ENCODE measurements at places on chromosomes 5 and 9. TPM values are rescaled to one million over a fixed set of nuclear protein-coding genes. Genes with fewer than 3 reads are reported as not detected.

Gene CDH12
- not detected for total RNA-seq

Gene DMRT1
- not detected for total RNA-seq

Gene PCDHGC4
- total RNA-seq, result 1.1 TPM

Gene ITK
- total RNA-seq, result 0.40 TPM

Gene RORB
- 0.08 TPM for total RNA-seq

Gene ANKRD33B
- total RNA-seq, result 0.68 TPM

GRCh38 chr9:2459756-2460155 lies 161.8 kb upstream of the VLDLR start:
- no peak for ATAC-seq

- no peak for ATAC-seq
Measured at GRCh38 chr9:6855860-6856259, 98.1 kb downstream of the KDM4C start.

GRCh38 chr5:14270209-14270702 lies 127.1 kb downstream of the TRIO start:
- ATAC-seq, result peak; percentile 60

GRCh38 chr5:167639273-167639672 lies 652.2 kb upstream of the WWC1 start:
- ATAC-seq, result no peak

DNA sequence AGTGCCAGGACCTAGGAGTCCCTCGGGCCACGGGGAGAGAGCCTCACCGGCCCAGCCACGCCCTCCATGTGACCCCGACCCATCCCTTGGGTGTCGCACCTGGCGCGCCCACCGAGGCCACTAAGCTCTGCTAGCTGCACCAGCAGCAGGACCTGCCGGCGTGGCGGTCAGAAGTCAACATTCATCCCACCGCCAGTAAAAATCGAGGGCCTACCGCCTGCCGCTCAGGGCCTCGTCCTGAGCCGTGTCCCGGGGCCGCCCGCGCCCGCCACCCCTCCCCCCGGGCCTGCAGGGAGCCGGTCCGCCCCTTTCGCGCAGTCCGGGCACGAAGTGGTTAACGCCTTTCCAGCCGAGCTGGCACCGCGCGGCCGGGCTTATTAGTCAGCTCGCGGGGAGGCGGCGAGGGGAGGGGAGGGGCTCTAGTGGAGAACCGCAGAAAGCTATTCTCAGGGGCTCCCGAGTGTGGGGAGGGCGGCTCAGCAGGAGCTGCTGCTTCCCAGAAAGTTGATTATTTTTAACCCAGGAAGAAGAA lies 124.4 kb downstream of the C9orf50 start:
- peak; percentile 74 for ATAC-seq

DNA sequence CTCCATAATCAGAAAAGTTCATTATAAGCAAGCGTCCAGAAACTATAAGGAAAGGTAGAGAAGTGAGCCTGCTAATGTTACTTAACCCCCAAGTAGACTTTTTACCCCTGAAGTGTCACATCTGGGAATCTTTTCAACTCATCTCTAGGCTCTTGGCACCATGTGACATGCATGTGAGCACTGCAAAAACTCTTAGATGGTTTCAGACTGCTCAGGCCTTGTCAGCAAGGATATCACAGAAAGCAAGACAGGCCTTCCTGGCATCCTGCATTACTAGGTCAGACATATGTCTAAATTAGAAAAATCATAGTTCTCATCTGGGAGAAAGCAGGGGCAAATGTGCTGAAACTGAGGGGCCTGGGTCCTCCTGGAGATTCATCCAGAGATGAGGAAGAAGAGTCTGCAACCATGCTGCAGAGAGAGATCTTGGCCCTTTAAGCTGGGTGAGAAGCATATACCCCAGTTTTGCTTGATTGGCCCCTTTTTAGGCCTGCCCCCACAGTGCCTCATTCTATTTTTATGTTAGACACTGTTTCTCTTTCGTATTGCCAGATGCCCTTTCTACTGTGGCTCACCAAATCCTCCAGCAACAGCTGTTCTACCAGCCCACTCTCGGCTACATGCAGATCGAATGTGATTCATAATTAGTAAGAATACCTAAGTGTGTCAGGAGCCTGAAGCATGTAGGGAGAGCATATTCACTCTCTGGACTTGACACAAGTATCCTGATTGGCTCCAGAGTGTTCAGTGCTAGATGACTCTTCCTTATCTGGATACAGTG lies 19.0 kb downstream of the TMEM8B start:
- peak; percentile 77 for ATAC-seq

GRCh38 chr5:14143841-14144585 lies 871 bp downstream of the TRIO start:
- peak; percentile 2 for ATAC-seq

- ATAC-seq, result no peak
Measured at GRCh38 chr9:3027210-3027609, 183.3 kb upstream of the PUM3 start.

DNA sequence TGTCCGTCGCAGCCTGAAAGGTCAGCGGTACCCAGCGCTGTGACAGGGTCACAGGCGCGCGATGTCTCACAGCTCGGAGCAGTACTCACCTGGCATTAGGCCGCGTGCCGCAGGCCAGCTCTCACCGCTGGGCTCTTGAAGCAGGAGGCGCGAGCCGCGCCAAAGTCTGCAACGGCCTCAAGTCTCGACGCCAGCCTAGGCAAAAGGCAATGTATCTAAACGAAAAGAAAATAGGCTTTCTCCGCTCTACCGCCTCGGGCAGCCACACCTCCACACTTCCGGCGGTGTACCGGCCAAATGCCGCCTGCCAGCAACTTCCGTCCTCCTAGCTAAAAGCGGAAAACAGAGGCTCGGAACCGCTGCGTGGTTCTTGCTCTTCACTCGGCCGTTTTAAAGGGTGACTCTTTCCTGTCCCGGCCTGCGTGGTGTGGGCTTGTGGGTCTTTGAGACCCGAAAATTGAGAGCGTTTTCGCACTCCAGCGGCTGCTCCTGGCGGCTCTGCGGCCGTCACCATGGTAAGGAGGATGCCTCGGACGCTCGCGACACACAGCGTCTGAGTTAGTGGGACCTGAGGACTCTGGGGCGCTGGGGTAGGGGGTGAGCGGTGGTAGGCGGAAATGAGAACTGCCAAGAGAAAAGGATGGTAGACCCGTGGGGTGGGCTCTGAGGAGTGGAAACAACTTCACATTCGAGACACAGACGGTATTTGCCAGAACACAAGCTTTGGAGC lies at the start of the genes GFM2 and NSA2:
Gene GFM2 (minus strand): TSS at position 269 of the 730 bp plus-strand sequence. CDS start 3,375 bp downstream, outside the sequence.
Gene NSA2 (plus strand): TSS at position 401 of the 730 bp plus-strand sequence. CDS start 112 bp downstream, at position 513.
- peak; percentile 97 for ATAC-seq

GRCh38 chr9:18485714-18486113 lies 11.8 kb downstream of the ADAMTSL1 start:
- no peak for ATAC-seq

DNA sequence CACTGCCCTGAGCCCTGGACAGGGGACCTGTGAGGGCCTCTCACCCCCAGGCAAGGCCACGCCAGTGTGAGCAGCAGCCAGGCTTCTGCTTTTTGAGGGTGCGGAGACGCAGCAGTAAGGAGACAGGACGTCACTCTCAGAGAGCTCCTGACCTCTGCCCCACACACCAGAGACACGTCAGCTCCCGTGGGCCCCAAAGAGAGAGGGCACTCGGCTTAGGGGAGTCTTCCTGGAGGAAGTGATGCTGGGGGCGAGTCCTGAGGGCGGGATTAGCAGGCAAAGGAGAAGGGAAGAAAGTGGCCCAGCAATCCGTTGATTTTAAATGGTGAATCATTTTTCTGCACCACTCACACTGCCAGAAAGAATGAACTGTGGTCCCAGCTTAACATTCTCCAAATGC lies 24.0 kb upstream of the SLC9A3 start:
- peak; percentile 23 for ATAC-seq

DNA sequence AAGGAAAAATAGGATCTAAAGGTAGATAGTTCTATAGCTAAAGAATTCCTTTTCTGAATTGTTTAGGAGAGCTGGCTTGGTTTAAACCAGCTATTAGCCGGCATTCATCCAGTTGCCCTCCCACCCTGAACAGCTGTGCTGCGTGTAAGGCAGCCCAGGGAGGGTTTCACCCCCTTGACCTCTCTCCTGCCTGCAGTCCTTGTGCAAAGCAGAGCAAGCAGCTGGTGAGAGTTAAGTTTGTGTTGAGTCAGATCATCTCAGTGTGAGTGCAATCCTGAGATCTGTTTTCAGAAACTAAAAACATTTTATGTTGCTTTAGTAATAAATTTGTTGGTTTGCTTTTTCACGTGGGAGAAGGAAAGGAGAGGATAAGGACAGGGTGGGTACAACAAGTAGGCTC lies 13.0 kb downstream of the SLC25A25 start:
- no peak for ATAC-seq

DNA sequence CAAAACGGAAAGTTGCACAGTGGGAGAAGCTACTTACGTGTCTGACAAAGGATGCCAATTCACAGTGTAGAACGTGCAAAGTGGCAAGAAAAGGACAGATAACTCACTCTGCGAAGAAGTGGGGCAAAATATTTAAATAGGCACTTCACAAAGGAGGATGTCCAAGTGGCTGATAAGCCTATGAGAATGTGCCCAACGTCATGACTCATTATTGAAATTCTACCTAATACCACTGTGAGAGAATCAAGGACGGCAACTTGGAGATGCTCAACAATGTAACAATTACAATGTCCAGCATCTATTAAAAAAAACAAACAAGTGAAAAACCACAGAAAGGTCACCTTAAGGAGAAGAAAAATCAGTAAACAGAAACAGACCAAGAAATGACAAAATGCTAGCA lies 59.0 kb downstream of the NACC2 start:
- ATAC-seq, result no peak

DNA sequence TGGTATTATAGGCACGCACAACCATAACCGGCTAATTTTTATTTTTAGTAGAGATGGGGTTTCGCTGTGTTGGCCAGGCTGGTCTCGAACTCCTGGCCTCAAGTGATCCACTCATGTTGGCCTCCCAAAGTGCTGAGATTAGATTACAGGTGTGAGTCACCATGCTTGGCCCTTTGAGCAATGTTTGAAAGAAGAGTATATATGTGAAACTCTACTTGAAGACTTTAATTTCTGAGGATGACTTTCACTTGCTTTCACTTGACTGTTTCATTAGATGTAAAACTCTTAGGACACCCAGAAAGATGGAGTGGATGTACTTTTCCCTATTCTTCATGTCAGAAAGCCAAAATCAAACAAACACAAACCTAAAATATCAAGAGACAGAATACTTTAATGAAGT lies 43.8 kb upstream of the GAS1 start:
- no peak for ATAC-seq

GRCh38 chr5:63398346-63398745 lies 563.9 kb downstream of the HTR1A start:
- no peak for ATAC-seq

DNA sequence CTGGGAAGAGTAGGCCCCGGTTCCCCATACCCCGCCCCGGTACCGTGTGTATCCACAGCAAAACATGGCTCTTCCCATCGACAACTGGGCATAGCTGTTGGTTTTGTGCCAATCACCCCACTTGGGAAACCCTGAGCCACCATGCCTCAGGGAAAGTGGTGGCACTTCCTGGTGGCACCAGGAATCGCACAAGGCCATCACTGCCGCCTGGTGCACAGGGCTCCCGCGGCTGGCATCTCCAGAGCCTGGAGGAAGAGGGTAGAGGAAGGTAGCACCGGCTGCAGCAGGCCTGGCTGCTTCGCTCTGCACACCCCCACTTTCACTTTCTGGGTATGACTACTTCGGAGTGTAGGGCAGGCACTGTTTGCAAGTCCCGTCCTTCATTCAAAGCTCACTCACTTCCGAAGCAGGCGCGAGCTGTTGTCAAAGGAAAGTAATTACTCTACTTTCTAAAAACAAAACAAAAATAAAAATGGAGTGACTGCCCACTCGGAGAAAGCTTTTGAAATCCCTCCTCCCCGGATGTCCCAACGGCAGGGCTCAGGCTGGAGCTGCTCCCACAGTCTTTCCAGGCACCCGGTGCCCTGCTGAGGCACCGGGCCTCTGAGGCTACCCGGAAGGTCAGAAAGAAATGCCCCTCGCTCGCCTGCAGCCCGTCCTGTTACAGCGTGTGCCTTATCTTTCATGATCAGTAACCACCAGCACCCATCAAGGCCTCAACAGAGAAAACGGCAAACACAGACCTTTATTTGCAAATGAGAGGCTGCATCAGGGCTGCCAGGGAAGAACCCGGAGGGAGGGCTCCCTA lies 2.0 kb downstream of the BRD3 start:
- ATAC-seq, result peak; percentile 49

DNA sequence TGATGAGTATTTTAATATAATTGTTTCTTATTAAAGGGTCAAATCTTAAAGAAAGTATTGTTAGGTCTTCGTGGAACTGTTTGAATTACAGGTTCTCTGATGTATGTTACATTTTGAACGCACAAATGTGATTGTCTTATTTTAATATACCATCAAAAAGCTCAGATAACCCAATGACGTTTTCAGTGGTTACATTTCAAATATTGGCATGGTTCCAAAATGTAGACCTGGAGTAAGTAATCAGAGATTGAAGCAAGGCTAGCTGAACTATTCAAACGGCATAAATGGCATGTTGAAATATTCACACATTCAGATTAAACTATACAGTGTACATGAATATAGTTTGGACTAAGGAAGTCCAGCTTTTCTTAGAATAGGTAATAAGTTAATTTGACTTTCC lies 281.7 kb upstream of the EFNA5 start:
- no peak for ATAC-seq

DNA sequence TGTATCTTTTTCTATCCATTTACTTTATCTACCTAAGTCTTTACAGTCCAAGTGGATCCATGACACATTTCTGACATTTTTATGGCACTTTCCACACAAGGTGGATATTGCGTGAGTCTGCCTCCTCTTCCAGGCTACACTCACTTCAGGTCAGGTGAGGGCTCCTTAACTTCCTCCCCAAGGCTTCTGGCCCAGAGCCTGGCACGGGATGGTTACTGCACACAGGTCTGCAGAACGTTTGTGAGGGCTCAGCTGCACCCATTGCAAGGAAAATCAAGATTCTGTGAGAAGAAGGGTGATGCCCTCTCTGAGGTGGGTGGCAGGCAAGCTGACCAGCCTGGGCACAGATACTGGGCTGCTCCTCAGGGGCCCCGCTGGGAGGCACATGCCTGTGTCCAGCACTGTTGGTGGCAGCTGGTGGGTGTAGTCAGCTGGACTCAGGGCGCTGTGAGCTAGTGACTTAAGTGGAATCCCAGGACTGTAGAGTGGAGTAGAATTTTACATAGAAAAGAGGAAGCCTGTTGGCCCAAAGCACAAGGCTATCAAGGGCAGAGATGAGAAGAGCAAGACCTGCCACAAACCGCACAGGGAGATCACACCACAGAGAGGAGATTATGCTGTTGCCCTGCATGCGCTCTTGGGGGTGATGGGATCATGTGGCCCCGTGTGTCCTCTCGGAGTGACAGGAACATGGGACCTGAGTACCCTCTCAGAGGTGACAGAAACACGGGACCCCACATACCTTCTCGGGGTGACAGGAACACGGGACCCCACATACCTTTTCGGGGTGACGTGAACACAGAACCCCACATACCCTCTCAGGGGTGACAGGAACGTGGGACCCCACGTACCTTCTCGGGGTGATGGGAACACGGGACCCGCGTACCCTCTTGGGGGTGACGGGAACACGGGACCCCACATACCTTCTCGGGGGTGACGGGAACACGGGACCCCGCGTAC lies 21.3 kb downstream of the AHRR start:
- ATAC-seq, result no peak

All from esophagus mucosa (tissue), 1 donor.